ENCODE measurements at places on chromosomes 7 and 10. TPM values are rescaled to one million over a fixed set of nuclear protein-coding genes. Genes with fewer than 3 reads are reported as not detected.

HOXA11 gene
- total RNA-seq = 0.54 TPM

MAGI2 gene
- 0.64 TPM for total RNA-seq

ANKRD30A gene
- not detected for total RNA-seq

RPEL1 gene
- 0.57 TPM for total RNA-seq

TMEM139 gene
- 49.3 TPM for total RNA-seq

RARRES2 gene
- 13.0 TPM for total RNA-seq

CRPPA gene
- 9.9 TPM for total RNA-seq

- no peaks in the 10 kb centered on the region for H3K4me1 ChIP-seq
- no peak for DNase-seq
- no peak overlapping the region for H3K4me3 ChIP-seq
These were observed 355.0 kb downstream of the GLRX3 start for GRCh38 chr10:130491011-130491692.

DNA sequence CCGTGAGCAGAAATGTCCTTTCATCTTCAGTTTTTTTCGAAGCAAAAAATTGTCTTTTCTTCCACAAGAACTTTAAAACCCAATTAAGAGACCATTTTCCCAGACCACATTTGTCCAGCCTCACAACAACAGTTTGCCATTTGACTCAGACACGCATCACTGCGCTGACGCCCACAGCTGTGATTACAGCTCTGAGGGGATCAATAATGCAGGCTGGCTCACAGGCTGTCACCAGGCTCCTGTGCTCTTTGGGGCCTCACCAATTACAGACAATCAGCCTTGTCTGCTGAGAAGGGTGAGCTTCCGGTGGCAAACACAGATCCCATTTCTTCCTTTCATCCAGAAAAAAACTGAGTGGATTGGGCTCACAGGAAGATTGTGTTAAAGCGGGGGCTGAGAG, 33.3 kb downstream of the DDC start:
- peak overlapping the region; percentile 97 for H3K27ac ChIP-seq
- H3K4me3 ChIP-seq = peak overlapping the region; percentile 62
- H3K27me3 ChIP-seq = no peaks in the 10 kb centered on the region
- peaks cover 25% of the 10 kb centered on the region for H3K36me3 ChIP-seq

DNA sequence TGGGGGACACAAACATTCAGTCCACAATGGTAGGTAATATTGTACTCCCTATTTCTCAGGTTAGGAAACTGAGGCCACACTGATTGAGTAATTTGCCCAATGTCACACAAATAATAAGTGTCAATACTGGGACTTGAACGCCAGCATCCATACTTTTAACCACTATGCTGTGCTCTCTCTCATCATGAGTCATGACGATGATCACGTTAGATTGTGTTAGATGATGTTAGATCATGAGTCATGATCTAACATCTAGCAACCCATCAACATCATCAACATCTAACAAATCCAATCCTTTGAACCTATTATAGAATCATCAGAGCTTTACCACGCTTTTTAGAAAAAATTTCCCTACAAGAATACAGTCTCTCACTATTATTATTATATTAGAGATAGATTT, 28.1 kb upstream of the HERPUD2 start:
- no peaks in the 10 kb centered on the region for H3K36me3 ChIP-seq
- no peak for DNase-seq
- no peak overlapping the region for H3K4me3 ChIP-seq
- peaks cover 6% of the 10 kb centered on the region for H3K27me3 ChIP-seq
- no peak overlapping the region for H3K27ac ChIP-seq

GRCh38 chr7:49817279-49817678, 43.8 kb downstream of the VWC2 start:
- H3K4me3 ChIP-seq = no peak overlapping the region
- H3K4me1 ChIP-seq = no peaks in the 10 kb centered on the region
- H3K36me3 ChIP-seq = no peaks in the 10 kb centered on the region
- no peak for DNase-seq
- H3K27me3 ChIP-seq = no peaks in the 10 kb centered on the region

DNA sequence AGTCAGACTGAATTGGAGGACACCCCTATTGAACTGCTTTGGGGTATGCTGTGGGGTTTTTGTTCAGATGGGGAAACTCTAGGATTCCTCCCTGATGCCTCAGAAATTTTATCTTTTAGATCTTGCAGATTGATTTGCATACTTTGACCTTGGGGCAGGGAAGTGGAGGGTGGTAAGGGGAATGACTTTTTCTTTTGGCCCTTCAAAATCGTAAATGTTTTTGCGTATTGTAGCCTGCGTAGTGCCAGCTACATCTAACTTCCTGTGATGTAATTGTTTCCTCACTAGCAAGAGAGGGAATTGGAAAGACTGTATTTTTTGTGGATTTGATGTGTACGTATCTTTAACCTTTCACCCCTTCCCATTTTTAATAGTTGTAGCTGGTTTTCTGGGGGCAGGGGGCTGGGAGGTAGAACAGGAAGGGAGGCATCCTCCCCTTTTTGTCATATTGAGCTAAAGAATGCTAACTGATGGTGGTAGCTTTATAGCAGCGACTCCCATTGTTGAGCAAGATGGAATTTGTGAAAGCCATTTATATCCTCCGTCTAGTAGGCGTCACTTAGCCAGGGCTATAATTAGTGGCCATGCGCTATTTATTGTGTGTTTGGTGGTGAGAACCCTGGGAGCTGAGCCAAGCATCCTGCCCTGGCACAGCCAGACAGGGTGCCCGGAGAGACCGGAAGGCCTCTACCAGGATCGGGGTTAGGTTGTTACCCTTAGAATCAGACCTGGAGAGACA, 11.3 kb downstream of the DUSP5 start:
- DNase-seq = no peak
- peaks cover 92% of the 10 kb centered on the region for H3K36me3 ChIP-seq
- H3K4me3 ChIP-seq = no peak overlapping the region
- H3K27me3 ChIP-seq = no peaks in the 10 kb centered on the region

Data from Calu3 (cell line).